Esophagus muscularis mucosa (tissue), 4 donors: ENCODE measurements at places on chromosomes 1 and 21.

GRCh38 chr1:110880708-110881374 is 7.9 kb downstream of the CD53 start:
- H3K4me1 ChIP-seq, result no peaks in the 10 kb centered on the region
- no peak overlapping the region for H3K4me3 ChIP-seq
- DNase-seq, result no peak
- no peak overlapping the region for H3K27ac ChIP-seq

GRCh38 chr1:166975361-166976129 is at the start of gene ILDR2:
TSS of gene ILDR2 (minus strand) at chr1:166975540. CDS start at chr1:166975268, 272 bp downstream.
- no peaks in the 10 kb centered on the region for H3K36me3 ChIP-seq
- peak within 1 kb of the TSS; percentile 85 for H3K27ac ChIP-seq
- peaks cover 19% of the 10 kb centered on the region for H3K4me1 ChIP-seq
- no peaks in the 10 kb centered on the region for H3K27me3 ChIP-seq
- peak; percentile 92 for DNase-seq
- H3K4me3 ChIP-seq, result peak within 1 kb of the TSS; percentile 80

DNA sequence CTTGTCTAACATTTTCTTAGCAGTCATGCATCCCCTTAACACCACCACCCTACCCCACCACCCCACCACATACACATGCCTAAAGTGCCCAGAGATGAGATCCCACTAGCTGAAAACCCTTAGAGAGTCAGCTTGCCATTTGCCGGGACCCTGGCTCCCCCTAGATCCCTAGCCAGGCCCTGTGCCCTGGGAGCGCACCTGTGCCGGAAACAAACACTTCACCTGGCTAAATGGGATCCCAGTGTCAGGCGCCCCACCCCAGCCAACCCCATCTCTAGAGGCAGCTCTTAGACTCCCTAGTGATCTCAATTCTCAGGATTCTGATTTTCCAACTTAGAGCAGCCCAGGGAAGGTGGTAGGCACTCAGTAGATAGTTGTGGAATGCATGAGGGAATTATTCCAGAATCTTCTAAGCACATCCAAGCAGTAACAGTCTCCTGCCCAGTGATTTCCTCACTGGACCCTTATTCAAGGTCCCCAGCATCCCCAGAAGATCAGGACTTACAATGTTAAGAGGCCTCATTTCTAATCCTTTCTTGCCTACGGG is 105.2 kb downstream of the LAMC2 start:
- no peak overlapping the region for H3K4me3 ChIP-seq
- no peaks in the 10 kb centered on the region for H3K27me3 ChIP-seq
- peak overlapping the region; percentile 51 for H3K27ac ChIP-seq
- H3K4me1 ChIP-seq, result peaks cover 34% of the 10 kb centered on the region

- H3K4me3 ChIP-seq, result no peak overlapping the region
- no peak for DNase-seq
- no peaks in the 10 kb centered on the region for H3K27me3 ChIP-seq
- H3K27ac ChIP-seq, result no peak overlapping the region
- no peaks in the 10 kb centered on the region for H3K36me3 ChIP-seq
Observed at GRCh38 chr1:67988066-67988465, 62.4 kb downstream of the DIRAS3 start.

GRCh38 chr1:97412737-97413136 is 508.1 kb downstream of the DPYD start:
- H3K27ac ChIP-seq, result no peak overlapping the region
- H3K27me3 ChIP-seq, result no peaks in the 10 kb centered on the region
- no peaks in the 10 kb centered on the region for H3K36me3 ChIP-seq
- DNase-seq, result no peak
- H3K4me3 ChIP-seq, result no peak overlapping the region
